ENCODE measurements at places on chromosomes 5 and 9. TPM values are rescaled to one million over a fixed set of nuclear protein-coding genes. Genes with fewer than 3 reads are reported as not detected.

DNA sequence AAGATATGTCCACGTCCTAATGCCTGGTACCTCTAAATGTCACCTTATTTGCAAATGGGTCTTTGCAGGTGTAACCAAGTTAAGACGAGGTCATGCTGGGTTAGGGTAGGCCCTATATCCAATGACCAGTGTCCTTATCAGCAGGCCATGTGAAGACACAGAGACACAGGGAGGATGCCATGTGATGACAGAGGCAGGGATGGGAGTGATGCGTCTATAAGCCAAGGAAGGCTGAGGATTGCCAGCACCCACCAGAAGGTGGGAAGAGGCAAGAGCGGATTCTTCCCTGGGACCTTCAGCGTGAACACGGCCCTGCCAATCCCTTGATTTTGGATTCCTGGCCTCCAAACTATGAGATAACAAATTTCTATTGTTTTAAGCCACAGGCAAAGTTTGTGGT, 123.4 kb upstream of the CXCL14 start:
- no peak for DNase-seq

DNA sequence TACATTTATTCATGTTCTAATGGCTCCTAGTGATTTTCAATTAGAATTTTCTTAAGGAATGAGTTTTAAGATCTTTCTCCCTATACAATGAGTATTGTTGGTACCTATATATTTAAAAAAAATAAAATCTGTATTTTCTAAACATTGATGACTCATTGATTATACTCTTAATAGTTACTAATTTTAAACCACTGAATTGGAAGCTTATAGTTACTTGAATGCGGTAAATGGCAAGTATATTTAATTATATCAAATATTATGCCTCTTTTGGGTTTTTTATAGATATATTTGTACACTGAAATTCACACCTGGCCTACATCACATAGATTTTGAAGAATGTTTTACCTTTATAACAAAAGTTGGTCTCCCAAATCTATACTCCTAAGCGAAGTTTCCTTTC, 38.9 kb upstream of the ALDH1A1 start:
- DNase-seq: no peak

DNA sequence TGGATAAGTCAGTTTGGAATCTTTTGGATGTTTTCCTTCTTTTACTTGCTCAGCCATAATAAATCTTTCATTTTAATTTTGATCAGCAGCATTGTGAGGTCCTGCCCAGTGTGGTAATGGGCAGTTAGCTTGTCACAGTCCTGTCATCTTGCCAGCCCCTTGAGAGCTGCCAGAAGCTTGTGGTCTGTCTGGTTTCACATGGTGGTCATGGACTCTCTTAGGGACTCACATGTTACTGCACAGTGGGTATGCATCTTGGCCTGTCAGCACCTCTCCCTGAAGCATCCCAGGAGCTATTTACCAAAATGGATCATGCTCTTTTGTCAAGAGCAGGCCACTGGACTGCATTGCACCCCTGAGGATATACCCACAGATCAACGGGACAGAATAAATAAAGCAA, 60.3 kb downstream of the DAPK1 start:
- DNase-seq: peak; percentile 55

DNA sequence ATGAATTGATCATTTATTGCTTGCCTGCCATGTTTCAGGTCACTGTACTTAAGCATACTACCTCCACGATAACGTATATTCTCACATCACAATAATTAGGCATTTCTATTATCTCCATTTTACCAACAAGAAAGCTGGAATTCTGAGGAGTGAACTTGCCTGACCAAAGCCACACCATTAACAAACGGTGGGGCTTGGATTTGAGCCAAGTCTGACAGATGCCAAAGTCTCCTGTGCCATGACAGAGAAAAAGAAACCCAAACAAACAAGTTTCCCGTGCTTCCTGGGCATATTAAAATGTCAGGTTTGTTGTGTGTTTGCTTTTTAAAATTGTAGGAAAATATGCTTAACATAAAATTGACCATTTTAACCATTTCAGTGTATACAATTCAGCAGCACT, 40.8 kb upstream of the KCNV2 start:
- no peak for DNase-seq

DNA sequence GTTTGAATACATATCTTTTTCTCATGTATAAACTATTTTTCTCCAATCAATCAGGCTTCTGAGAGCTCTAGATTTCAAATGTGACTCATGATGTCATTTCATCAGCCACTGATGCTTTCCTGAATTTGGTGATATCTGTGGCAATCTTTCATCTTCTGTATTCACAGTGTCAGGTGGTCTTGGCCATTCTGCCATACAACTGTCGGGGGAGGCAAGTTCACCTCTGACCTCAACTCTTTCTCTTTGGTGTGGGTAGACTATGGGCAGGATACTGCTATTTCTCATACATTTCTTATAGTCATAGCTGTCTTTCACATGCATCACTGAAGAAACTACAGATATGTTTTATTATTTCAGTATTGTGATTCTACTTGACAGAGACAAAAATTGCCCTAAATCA, 414.1 kb upstream of the MEF2C start:
- no peak for DNase-seq

- no peak for DNase-seq
These were observed 128.3 kb downstream of the BOD1 start for GRCh38 chr5:173488144-173488543.

GRCh38 chr9:117335837-117336433, 78.9 kb downstream of the ASTN2 start:
- DNase-seq: no peak

Gene AIF1L
- total RNA-seq: 19.2 TPM

Gene LCN2
- total RNA-seq: 0.33 TPM

DNA sequence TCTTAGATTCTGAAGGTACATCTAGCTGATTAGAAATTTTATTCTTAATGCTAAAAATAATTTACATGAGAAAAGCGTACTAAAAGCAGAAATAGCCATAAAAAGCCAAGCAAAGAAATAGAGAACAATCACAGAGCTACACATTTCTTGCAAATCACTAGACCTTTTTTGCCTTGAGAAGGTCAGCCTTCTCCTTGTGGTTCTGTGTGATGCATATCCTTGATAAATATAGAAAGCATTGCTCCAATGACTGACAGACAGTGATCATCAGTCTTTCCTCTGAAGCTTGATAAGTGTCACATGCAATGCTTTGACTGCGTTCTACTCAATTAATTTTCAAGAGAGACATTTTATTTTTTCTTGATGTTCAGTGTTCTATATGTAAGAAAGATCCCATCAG, 226.9 kb downstream of the CEMIP2 start:
- no peak for DNase-seq

All from adrenal gland (tissue), 19 donors.